ENCODE measurements at places on chromosomes 2 and 18.

- no peak for DNase-seq
These were observed 65.1 kb downstream of the CAB39 start for GRCh38 chr2:230777721-230778120.

DNA sequence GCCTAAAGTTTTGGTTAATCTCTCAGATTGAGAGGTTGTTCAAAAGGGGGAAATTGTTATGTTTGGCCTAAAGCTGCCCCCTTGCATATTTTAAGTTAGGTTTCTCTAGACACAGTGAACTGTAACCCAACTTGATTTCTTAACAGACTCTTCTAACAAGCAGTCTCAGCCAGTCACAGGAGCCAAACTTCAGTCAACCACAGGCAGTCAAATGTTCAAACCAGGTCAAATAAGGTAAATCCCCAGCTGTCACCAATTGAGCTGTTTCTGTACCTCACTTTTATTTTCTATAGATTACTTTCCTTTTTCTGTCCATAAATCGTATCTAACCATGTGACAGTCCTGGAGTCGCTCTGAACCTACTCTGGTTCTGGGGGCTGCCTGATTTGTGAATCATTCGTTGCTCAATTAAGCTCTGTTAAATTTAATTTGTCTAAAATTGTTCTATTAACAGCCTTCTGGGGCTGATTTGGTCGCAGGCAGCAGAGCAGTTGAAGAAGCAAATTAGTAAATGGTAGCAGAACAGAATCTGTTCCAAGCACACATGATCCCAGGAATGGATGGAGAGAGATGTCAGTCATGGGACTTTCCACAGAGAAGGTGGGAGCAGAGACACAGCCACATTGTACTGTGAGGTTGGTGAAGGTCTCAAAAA is 16.4 kb upstream of the NFU1 start:
- DNase-seq: no peak

GRCh38 chr2:197661626-197662025 is 13.8 kb downstream of the RFTN2 start:
- DNase-seq: no peak

GRCh38 chr2:67600946-67601345 is 203.8 kb downstream of the ETAA1 start:
- no peak for DNase-seq

DNA sequence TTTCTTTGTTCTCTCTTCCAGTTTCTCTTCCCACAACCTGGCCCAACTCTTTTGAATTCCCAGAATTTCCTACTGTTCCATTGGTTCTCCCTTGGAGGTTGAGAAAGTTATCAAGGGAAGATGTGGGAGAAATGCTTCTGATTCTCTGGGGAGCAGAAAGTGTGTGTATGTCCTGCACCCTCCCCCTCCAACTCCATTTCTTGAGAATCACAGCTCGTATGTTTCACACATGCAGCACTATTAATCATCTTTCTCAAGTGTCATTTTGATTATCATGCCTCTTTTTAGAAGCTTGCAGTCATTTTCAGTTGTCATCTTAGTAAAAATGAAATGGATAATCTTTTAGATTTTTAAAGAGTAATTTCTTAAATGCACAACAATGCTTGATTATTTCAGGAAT is 296.8 kb upstream of the SLC39A10 start:
- no peak for DNase-seq

- DNase-seq: no peak
These were observed 62.5 kb upstream of the RAB27B start for GRCh38 chr18:54765636-54766375.

DNA sequence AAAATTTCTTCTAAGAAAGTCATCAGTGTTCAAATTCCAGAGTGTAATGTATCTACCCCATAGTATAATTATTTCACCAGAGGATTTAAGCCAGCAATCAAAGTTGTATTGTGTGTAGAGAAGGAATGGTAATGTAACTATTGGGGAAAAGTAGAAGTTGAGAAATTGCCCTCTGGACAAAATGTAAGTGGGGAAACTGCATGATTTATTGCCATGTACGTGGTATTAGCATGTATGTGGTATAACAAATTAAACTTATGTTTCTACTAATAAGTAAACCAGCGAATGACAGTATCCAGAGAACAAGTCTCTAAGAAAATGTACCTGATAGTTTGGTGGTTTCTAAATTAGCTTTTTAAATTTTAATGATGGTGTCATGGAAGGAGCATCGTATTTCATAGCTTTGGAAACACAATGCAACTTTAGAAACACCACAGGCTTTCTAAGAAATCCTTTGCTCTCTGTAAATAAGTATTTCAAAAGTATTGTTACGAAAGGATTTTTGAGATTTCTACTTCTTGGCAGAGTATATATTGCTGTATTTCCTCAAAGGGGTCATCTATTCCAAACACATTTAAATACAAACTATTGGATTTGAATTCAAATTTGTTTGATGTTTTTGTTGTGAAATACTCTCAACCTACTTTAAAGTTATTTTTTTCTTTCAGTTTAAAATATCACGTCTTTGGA is 1018.9 kb upstream of the ZEB2 start:
- DNase-seq: no peak

GRCh38 chr2:106609780-106610179 is 122.6 kb downstream of the CD8B2 start:
- no peak for DNase-seq

DNA sequence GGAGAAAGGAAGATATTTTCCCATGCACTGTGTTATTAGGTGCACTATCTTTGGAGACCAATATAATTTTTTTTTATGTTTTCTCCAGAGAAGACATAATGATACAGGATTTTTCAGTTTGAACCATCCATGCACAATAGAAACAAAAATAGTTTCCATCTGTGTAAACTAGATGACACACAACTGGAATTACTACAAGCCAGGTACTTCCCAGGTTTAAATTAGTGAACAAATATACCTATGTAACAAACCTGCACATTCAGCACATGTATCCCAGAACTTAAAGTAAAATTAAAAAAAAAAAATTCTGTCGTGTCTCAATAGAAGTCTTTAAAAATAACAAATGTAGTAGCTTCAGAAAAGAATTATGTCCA is 1616.8 kb upstream of the ACVR2A start:
- DNase-seq: no peak

Data from NCI-H2227 treated with DMSO at 0.1 percent for 48 hours (cell line).